ENCODE measurements at places on chromosomes 12 and 14. TPM values are rescaled to one million over a fixed set of nuclear protein-coding genes. Genes with fewer than 3 reads are reported as not detected.

- no peak for DNase-seq
Measured at GRCh38 chr14:41549282-41549681, 57.4 kb upstream of the LRFN5 start.

JPH4 gene
- polyA plus RNA-seq = not detected

DNA sequence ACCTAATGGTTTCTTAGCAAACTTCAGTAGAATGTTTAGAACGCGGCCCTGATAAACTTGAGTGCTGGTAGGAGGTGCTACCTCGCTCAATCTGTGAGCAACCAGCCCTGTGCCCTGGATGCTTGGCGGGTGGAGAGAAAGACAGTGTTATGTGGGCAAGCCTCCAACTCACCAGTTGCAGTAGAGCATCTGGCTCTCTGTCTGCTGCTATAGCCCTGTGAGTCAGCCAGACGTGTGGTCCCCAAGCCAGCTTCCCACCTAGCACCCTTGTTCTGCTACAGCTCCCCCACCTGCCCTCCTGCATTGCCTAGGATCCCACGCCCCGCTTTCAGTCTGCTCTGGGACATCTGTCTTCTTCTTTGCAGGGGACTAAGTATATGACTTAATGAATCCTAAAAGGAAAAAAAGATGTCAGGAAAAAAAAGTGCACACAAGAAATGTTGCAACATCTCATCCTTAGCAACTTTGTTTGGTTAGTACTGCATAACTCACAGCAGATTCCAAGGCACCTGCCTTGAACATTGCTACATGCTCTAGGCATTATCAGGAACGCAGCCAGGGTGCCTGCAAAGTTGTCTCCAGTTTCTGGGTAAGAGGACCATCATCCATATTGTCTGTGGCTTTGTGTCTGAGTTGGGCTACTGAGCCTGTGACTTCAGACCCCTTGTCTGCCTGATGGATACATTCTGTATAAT is 13.6 kb downstream of the SNRNP35 start:
- DNase-seq = no peak

GRCh38 chr12:6747216-6747615 is 5.7 kb downstream of the MLF2 start:
- DNase-seq = no peak

DNA sequence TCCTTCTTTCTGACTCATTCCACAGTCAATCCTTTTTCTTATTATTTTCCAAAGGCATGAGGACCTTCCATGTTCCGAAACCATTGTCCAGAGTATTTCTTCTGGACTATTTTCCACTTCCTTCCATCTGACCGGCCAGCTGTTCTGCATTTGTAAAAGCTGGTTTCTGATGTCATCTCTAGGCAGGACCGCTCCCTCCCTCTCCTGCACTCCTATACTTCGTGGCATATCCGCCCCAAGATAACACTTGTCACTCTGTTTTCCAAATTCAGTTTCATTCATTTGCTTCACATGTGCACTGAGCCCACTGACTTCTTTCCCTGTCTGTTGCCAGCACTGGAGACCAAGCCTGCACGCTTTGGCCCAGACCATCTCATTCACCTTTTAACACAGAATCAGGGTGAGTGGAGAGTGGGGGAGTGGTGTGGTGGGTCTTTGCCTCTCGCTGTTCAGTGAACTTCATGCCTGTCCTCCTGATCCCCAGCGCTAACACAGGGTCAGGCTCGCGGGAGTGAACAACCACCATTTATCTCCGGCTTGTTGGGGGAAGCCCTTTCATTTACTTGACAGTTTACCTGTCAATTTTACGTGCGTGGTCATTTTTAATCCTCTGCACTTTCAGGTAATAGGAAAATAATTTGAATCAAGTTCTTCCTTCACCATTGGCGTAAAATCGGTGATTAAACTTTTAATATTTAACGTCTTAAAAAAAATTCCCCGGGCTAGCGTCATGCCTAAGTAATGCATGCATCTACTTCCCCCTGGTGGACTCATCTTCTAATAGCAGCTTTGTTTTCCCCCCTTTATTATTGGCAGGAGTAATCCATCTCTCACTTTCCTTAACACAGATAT is 52.5 kb downstream of the C12orf75 start:
- peak; percentile 46 for DNase-seq
